RKO (cell line): ENCODE measurements at places on chromosomes 4 and X.
A peak's percentile ranks its signal among the peaks of the same experiment; 100 is the strongest.

DNA sequence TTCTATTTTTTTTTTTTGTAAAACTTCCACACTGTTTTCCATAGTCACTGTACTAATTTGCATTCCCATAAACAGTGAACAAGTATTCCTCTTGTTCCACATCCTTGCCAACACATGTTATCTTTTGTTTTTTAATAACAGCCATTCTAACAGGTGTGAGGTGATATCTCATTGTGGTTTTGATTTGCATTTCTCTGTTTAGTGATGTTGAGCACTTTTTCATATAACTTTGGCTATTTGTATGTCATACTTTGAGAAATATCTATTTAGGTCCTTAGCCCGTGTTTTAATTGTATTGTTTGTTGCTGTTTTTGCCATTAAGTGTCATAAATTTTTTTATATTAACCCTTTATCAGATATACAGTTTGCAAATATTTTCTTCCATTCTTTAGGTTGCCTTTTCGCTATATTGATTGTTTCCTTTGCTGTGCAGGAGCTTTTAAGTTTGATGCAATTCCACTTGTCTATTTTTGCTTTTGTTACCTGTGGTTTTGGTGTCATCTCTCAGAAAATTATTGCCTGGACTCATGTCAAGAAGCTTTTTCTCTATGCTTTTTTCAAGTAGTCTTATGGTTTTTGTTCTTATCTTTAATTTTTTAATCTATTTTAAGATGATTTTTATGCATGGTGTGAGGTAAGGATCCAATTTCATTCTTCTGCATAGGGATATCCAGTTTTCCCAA, 27.9 kb upstream of the NDNF start:
- no peak for DNase-seq

DNA sequence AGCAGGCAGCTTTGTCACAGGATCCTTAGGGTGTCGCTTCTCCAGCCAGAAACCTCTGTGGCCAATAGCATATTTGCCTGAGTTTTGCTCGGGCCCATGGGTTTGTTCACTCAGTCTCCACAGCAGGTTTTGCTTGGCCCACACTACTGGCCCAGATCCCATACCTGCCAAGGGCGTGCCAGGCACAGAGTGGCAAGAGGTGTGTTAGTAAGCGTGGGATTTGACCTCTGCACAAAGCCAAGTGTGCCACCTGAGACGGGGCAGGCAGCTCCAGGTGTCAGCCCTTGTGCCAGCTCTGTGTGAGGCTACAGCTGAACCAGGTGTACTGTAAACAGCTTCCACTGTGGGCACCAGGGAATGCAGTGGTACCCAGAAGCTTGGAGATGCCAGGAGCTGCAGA, 2003.0 kb downstream of the C4orf33 start:
- no peak for DNase-seq

- no peak for DNase-seq
These were observed 517.1 kb upstream of the ZFP42 start for GRCh38 chr4:187478292-187479140.

DNA sequence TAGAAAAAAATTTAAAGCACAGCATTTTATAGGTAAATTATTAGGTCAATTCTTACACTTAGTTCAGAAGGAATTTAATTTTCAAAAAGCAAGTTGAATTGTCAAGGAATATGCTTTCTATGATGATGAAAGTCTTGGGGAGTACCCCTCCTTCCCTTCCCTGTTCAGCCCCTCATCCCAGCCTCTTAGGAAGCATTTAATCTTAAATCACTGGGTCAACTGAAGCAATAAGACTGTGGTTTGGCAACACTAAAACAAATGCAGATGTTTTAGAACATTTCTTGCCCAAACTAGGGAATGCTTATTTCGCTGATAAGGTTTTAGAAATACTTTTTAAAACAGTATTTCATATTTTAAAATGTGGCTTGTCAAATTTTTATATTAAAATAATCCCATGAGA, 19.1 kb upstream of the ARSJ start:
- no peak for DNase-seq

DNA sequence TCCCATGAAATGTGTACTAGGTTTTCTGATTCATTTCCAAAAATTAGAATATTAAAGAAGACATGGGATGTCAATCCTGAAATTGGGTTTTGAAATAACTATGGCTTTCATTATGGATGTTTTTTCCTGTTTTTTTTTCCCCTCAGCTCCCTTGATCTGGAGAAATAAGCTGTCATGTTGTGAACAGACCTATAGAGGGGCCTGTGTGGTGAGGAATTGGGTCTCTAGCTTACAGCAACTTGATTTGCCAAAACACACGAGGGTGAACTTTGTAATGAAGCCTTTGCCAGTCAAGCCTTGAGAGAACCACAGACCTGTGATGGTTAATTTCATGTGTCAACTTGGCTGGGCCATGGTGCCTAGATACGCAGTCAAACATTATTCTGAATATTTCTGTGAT, 2413.6 kb downstream of the PCDH7 start:
- peak; percentile 6 for DNase-seq
